Eye (tissue), 1 donor: ENCODE measurements at places on chromosomes 6 and 20.
A peak's percentile ranks its signal among the peaks of the same experiment; 100 is the strongest.

DNA sequence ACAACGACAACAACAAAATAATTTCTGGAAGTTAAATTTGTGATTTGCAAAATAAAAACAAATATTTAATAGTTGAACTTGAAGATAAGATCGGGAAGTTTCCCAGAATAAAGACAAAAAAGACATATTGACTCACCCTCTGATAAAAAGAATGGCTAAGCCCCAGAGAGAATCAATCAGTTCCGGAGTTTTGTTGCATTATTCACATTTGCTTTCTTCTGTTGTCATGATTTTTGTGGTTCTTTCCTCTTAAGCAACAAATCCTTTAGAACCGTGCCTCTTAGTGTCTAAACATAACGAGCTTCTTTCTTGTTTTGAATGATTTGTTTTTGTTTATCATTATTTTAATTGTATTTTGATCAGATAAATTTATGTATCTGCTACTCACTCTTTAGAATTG lies 337.7 kb upstream of the PRND start:
- DNase-seq, result peak; percentile 10

- no peak for DNase-seq
Measured at GRCh38 chr6:130671119-130671518, 156.1 kb upstream of the SMLR1 start.

- no peak for DNase-seq
Measured at GRCh38 chr6:76217606-76218005, 145.1 kb upstream of the IMPG1 start.

DNA sequence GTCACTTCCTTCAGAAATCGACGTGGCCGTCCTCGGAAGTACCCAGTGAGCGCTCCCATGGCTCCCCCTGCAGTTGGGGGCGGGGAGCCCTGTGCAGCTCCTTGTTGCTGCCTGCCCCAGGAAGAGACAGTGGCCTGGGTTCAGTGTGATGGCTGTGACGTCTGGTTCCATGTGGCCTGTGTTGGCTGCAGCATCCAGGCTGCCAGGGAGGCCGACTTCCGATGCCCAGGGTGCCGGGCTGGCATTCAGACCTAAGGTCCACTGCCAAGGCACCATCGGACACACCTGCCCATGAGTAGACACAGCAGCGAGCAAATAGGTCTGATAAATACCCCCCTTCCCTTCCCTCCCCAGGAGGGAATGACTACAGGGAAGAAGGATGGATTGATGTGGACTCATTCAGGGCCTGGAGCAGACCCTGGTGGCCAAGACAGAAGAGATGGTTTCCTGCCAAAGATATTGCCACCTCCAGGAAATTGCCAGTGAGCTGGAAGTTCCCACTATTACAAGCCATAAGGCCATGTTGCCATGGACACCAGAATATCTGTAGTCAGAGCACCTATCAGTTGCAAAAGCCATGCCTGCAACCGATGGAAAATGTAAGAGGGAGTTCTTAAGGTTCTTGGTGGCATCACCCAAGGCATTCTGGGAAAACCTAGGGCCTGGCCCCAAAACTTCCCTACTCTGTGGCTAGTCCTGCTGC lies 4.2 kb downstream of the TCF19 start:
- no peak for DNase-seq

- peak; percentile 54 for DNase-seq
Measured at GRCh38 chr20:46011631-46012482, 3.1 kb downstream of the MMP9 start.

- no peak for DNase-seq
Measured at GRCh38 chr20:37804584-37805566, 98.1 kb upstream of the VSTM2L start.

DNA sequence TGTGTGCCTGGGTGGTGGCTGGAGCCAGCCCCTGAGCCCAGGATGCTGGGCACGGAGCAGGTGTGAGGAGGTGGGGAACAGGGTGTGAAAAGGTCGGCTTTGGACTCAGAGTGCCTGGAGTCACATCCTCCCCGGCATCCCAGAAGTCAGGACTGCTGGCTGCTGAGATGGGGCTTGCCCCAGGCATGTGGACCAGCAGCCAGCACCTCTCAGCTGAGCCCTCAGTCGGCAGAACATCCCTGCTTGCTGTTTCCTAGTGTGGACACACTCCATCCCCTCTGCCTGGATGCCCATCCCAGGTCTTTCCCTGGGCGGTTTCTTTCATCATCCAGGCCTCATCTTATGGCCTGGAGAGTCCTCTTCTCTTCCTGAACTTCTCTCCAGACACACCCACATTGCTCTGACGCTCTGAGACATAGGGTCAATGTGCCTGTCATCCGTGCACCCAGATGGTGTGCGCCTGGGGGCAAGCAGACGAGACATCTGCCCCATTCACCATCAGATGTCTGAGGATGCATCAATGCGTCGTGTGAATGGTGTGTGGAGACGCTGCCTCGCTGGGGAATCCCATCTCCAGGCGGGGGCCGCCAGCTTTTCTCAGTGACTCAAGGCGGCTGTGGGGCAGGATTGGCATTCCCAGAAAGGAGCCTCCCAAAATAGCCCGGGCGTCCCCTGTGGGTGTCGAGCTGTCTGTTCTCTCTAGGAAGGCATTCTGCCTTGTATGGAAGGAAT lies 104.2 kb downstream of the SYCP2 start:
- DNase-seq, result peak; percentile 70

- DNase-seq, result peak; percentile 79
Measured at GRCh38 chr6:28867086-28867409, 56.7 kb downstream of the TRIM27 start.

- no peak for DNase-seq
Measured at GRCh38 chr20:51380401-51381385, 161.8 kb downstream of the NFATC2 start.

DNA sequence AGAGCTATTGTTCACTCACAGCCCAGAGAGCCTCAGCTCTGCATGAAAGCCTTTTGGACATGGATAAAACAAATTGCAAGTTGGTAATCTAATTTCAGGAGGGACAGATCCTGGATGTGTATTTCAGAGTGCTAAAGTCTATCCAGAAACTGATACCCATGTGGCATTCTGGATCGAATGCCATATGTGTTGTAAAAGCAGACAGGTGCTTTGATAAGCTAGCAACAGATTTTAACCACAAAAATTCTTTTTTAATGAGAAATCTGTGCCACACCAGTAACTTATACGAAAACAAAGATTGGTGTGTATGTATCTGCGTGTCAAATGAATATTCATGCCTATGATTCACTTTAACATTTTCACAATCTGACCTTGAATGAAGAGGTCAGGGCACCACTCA lies 936.6 kb upstream of the MAP3K7 start:
- DNase-seq, result no peak
